ENCODE measurements at places on chromosomes 1 and 21. TPM values are rescaled to one million over a fixed set of nuclear protein-coding genes. Genes with fewer than 3 reads are reported as not detected.

DNA sequence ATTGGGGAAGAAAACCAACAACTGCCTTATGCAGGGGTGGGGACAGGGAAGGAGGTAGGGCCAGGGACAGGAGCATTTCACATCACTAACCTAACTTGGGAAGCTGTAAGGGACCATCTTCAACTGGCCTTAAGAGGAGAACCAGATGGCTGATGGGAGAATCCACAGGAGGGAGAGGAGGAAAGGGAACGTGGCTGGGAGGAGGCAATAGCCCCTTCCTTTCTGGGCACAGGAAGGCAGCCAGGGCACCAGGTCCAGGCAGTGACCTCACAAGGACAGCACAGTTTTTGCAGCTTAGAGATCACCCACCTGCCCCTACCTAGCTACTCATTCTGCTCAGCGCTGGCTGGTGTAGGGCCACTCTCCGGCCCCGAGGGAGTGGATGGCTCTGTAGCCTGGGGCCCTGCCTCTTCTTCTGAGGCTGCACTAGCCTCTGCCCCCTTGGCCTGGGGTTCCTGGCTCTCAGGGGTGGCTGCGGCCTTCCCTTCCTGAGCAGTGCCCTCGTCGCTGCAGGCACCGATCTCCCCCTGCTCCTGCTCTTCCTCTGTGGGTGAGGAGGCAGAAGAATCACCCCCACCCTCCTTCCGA lies 1.7 kb downstream of the MARCKSL1 start:
- no peaks in the 10 kb centered on the region for H3K36me3 ChIP-seq
- H3K4me3 ChIP-seq = no peak overlapping the region
- H3K4me1 ChIP-seq = no peaks in the 10 kb centered on the region
- H3K27me3 ChIP-seq = no peaks in the 10 kb centered on the region
- DNase-seq = no peak

DNA sequence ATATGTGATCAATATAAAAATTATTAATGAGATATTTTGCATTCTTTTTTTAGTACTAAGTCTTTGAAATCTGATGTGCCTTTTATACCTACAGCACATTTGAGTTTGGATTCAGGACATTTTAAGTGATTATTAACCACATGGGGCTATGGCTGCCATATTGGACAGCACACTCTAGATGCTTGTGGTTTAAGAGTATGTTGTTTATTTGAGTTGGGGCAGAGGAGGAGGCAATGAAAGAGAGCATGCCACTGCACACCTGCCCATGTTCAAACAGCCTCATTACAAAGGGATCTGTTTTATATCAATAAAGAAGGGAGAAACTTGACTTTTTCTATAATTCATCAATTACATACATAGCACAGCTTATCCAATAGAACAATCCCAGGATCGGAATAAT lies 99.4 kb upstream of the EDEM3 start:
- H3K27ac ChIP-seq = no peak overlapping the region
- no peak for DNase-seq
- H3K4me3 ChIP-seq = no peak overlapping the region
- peaks cover 3% of the 10 kb centered on the region for H3K4me1 ChIP-seq
- no peaks in the 10 kb centered on the region for H3K36me3 ChIP-seq

- DNase-seq = no peak
- H3K27me3 ChIP-seq = no peaks in the 10 kb centered on the region
- H3K27ac ChIP-seq = peak overlapping the region; percentile 96
- no peaks in the 10 kb centered on the region for H3K4me1 ChIP-seq
- no peak overlapping the region for H3K4me3 ChIP-seq
- no peaks in the 10 kb centered on the region for H3K36me3 ChIP-seq
These were observed 33.3 kb upstream of the KCNE1 start for GRCh38 chr21:34545079-34545884.

Gene KRTAP13-2
- total RNA-seq = not detected

Gene CLEC20A
- not detected for total RNA-seq

DNA sequence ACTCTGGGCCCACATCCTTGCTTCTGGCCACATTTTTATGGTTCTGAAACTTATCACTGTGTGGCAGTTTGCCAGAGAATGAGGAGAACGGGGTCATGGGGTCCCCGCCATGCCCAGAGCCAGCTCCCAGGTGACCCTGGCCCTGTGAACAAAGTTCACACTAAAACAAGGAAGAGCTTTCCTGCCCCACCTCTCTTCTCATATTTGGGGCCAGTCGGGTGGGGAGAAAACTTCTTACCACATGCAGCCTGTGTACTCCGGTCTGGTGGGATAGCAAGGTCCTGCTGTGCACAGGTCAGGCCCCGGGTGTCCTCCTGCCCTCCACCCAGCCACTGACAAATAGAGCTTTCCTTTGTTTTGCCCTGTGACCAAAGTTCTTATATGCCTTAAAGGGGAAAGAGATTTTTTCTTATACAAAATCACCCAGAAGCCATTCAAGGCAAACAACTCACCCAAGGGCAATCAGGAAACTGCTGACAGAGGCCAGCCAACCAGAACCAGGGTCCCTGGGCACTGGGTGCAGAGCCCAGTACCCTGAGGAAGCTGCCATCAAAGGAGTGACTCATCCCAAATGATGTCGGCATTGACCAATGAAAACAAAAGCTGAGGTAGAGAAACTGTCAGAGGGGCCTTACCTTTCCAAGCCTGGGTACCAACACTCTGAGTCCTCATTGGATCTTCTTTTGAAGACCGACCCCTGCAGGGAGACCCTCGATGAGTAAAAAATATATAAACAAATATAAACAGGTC lies 53.6 kb downstream of the OLIG1 start:
- no peaks in the 10 kb centered on the region for H3K36me3 ChIP-seq
- DNase-seq = peak; percentile 54
- H3K27me3 ChIP-seq = no peaks in the 10 kb centered on the region

- DNase-seq = no peak
- H3K4me1 ChIP-seq = no peaks in the 10 kb centered on the region
- no peak overlapping the region for H3K4me3 ChIP-seq
These were observed 224.5 kb upstream of the CSF3R start for GRCh38 chr1:36707221-36707620.

GRCh38 chr1:117732956-117733355 lies 127.1 kb downstream of the TENT5C start:
- no peak overlapping the region for H3K27ac ChIP-seq
- H3K27me3 ChIP-seq = no peaks in the 10 kb centered on the region
- H3K36me3 ChIP-seq = no peaks in the 10 kb centered on the region
- H3K4me3 ChIP-seq = no peak overlapping the region
- H3K4me1 ChIP-seq = no peaks in the 10 kb centered on the region
- DNase-seq = no peak

Gene PIK3C2B
- total RNA-seq = 87.5 TPM

DNA sequence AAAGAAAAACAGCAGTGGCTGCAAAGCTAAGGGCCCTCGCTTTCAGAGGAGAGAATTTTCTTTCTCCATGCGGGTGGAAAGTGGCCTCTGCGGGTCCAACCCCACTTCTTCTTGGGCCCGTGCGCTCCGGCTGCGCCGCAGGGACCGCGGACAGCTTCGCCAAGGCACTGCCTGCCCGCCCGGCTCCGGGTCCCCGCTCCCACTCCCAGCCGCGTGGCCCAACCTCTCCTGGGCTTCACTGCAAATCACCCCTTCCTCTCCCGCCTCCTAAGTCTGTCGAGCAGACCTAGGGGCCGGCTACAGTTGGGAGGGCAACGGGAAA lies 1.0 kb upstream of the RUNX3 start:
- H3K4me3 ChIP-seq = no peak overlapping the region
- no peaks in the 10 kb centered on the region for H3K27me3 ChIP-seq
- no peak overlapping the region for H3K27ac ChIP-seq
- H3K36me3 ChIP-seq = no peaks in the 10 kb centered on the region

- no peaks in the 10 kb centered on the region for H3K36me3 ChIP-seq
- H3K4me3 ChIP-seq = no peak overlapping the region
- DNase-seq = no peak
- peaks cover 4% of the 10 kb centered on the region for H3K4me1 ChIP-seq
- H3K27me3 ChIP-seq = no peaks in the 10 kb centered on the region
These were observed 40.4 kb downstream of the SLC9A1 start for GRCh38 chr1:27114546-27114945.

GRCh38 chr1:109996476-109996875 lies 11.9 kb downstream of the AHCYL1 start:
- no peak overlapping the region for H3K27ac ChIP-seq
- H3K27me3 ChIP-seq = no peaks in the 10 kb centered on the region
- no peak overlapping the region for H3K4me3 ChIP-seq

- H3K27me3 ChIP-seq = no peaks in the 10 kb centered on the region
- no peak for DNase-seq
These were observed 39.6 kb downstream of the ALG6 start for GRCh38 chr1:63407002-63407401.

DNA sequence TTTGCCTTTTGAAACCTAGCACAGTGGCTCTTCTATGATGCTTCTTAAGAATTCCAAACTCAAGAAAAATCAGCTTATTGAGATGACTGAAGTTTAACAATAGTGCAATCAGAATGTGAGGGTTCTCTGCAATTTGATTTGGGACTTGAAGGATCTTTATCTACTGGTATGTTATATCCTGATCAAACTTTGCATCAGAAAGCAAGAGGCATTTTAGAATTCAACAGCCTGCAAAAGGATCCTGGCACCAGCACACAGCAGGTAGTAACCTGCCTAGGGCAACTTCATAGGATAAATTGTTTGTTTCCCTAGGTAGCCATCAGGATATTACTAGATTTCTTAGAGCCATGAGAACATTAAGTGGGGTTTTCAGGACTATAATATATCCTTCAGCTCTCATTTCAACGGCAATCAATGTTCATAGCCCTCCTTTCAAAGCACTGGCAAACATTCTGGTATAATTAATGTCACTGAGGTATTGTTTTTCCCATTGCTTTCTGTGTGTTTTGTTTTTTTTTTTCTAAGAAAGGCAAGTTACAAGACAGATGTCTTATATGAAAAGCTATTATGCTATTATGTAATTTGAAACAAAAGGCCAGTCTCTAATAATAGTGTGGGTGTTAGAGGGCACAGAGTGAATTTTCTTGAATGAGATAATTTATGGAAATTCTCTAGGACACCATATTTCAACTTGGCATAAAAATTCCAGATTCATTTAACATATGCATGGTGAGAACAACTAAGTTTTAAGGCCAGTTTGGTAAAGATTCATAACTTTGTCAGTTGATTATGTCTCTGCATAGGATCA lies 34.5 kb downstream of the NTNG1 start:
- H3K4me1 ChIP-seq = no peaks in the 10 kb centered on the region
- H3K36me3 ChIP-seq = no peaks in the 10 kb centered on the region
- no peaks in the 10 kb centered on the region for H3K27me3 ChIP-seq
- no peak overlapping the region for H3K27ac ChIP-seq

- H3K4me1 ChIP-seq = no peaks in the 10 kb centered on the region
- no peaks in the 10 kb centered on the region for H3K36me3 ChIP-seq
- H3K4me3 ChIP-seq = no peak overlapping the region
- no peak for DNase-seq
These were observed 30.3 kb upstream of the RGS16 start for GRCh38 chr1:182634306-182635072.

DNA sequence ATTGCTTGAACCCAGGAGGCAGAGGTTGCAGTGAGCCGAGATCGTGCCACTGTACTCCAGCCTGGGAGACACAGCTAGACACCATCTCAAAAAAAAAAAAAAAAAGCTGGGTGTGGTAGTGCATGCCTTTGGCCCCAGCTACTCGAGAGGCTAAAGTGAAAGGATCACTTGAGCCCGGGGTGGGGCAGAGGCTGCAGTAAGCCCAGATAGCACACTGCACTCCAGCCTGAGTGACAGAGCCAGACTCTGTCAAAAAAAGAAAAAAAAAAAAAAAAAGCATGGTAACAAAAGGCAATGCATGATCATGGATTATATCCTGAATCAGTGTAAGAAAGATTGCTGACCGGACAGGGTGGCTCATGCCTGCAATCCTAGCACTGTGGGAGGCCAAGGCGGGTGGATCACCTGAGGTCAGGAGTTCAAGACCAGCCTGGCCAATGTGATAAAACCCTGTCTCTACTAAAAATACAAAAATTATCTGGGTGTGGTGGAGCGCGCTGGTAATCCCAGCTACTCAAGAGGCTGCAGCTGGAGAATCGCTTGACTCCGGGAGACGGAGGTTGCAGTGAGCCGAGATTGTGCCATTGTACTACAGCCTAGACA lies 76.3 kb downstream of the RUSC1 start:
- H3K4me3 ChIP-seq = no peak overlapping the region
- peaks cover 3% of the 10 kb centered on the region for H3K36me3 ChIP-seq
- H3K4me1 ChIP-seq = no peaks in the 10 kb centered on the region

DNA sequence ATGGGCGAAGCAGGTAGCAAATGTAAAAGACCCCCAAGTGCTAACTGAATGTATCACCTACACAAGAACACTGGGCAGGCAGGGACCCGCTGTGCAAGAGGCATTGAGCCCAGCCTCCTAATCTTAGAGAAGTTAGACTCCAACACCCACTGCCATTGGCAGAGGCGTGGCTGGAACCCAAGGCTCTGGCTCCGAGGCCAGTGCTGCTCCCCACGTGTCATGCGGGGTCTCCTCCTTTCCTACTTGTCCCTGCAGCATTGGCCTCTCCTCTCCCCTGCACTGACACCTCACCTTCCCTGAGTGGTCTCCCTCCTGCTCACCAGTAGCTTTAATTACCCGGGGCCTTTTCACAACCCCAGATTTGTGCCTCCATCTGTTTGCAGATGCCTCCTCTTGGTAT lies 107.0 kb downstream of the GALNT2 start:
- H3K27me3 ChIP-seq = no peaks in the 10 kb centered on the region
- no peak overlapping the region for H3K4me3 ChIP-seq
- no peak overlapping the region for H3K27ac ChIP-seq
- peaks cover 3% of the 10 kb centered on the region for H3K36me3 ChIP-seq
- DNase-seq = no peak

Gene SPRR2E
- total RNA-seq = not detected

DNA sequence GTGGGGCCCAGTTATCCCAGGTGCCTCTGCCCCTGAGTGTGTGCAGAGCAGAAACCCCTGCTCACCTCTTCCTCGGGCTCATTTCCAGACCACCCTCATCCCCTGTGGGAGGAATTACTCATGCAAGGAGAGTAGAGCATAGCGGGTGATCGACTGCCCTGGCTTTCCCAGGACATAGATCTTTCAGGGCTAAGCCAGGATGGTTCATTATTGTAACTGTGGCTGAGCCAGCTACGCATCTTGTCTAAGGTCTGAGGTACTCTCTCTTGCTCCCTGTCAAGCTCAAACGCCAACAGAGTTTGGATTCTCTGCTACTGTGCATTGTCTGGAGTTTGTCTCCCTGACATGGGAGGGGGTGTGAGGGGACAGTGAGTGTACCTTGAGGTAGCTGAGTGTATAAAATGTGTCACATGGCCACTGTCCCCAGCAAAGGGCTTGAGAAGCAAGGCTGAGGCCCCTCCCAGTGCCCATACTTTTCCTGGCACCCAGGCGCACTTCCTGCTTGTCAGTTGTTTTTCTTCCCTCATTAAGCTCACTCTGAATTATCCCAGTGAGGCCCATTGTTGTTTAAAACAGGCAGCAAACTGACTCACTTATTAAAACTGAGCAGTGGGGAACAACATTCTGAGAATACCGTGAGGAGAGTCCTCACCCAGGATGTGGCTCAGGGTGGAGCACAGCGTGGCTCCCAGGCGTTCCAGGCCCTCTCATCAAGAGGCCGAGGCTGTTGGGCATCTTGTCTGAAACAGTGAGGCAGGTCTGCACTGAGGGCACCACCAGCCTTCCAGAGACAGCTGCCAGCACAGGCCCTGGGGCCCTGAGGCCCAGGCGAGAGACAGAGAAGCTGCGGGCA lies 92.9 kb downstream of the LAMC2 start:
- DNase-seq = no peak
- no peak overlapping the region for H3K27ac ChIP-seq
- no peaks in the 10 kb centered on the region for H3K27me3 ChIP-seq
